ENCODE measurements at places on chromosomes 6 and 20. TPM values are rescaled to one million over a fixed set of nuclear protein-coding genes. Genes with fewer than 3 reads are reported as not detected.

PKHD1 gene
- not detected for polyA plus RNA-seq

ZC2HC1B gene
- polyA plus RNA-seq = not detected

PGC gene
- not detected for polyA plus RNA-seq

CLPSL2 gene
- polyA plus RNA-seq = not detected

SLC12A5 gene
- polyA plus RNA-seq = 17.1 TPM

RGL2 gene
- polyA plus RNA-seq = 86.1 TPM

TFAP2C gene
- polyA plus RNA-seq = not detected

MDFI gene
- polyA plus RNA-seq = 27.9 TPM

NR2E1 gene
- polyA plus RNA-seq = not detected

MAFB gene
- 2.3 TPM for polyA plus RNA-seq

NKX2-2 gene
- polyA plus RNA-seq = not detected

PPIL6 gene
- polyA plus RNA-seq = 8.7 TPM

BHLHE23 gene
- polyA plus RNA-seq = not detected

CD93 gene
- 0.04 TPM for polyA plus RNA-seq

HLA-DOB gene
- polyA plus RNA-seq = not detected

PSORS1C1 gene
- polyA plus RNA-seq = not detected

OXT gene
- polyA plus RNA-seq = not detected

SLC17A2 gene
- polyA plus RNA-seq = not detected

DEFB132 gene
- not detected for polyA plus RNA-seq

SSTR4 gene
- polyA plus RNA-seq = not detected

NANP gene
- 5.7 TPM for polyA plus RNA-seq

TMC2 gene
- not detected for polyA plus RNA-seq

HRH3 gene
- not detected for polyA plus RNA-seq

NEURL2 gene
- 64.5 TPM for polyA plus RNA-seq

CD24 gene
- 148 TPM for polyA plus RNA-seq

ARFGEF3 gene
- 0.11 TPM for polyA plus RNA-seq

ZNF318 gene
- 16.2 TPM for polyA plus RNA-seq

MEP1A gene
- not detected for polyA plus RNA-seq

JPH2 gene
- 142 TPM for polyA plus RNA-seq

MUC21 gene
- not detected for polyA plus RNA-seq

BMP7 gene
- polyA plus RNA-seq = 178 TPM

TRAPPC3L gene
- polyA plus RNA-seq = not detected

LRRC1 gene
- 8.9 TPM for polyA plus RNA-seq

APOM gene
- 3.5 TPM for polyA plus RNA-seq

NOTCH4 gene
- 7.2 TPM for polyA plus RNA-seq

PCK1 gene
- polyA plus RNA-seq = not detected

GRM1 gene
- polyA plus RNA-seq = 0.35 TPM

PRR18 gene
- polyA plus RNA-seq = 0.33 TPM

PNPLA1 gene
- polyA plus RNA-seq = not detected
